ENCODE measurements at places on chromosomes 13 and 19. TPM values are rescaled to one million over a fixed set of nuclear protein-coding genes. Genes with fewer than 3 reads are reported as not detected.

GRCh38 chr19:30074741-30075715 lies 133.0 kb downstream of the URI1 start:
- no peaks in the 10 kb centered on the region for H3K27me3 ChIP-seq
- H3K36me3 ChIP-seq = no peaks in the 10 kb centered on the region
- H3K4me3 ChIP-seq = no peak overlapping the region
- DNase-seq = no peak
- no peaks in the 10 kb centered on the region for H3K4me1 ChIP-seq

DNA sequence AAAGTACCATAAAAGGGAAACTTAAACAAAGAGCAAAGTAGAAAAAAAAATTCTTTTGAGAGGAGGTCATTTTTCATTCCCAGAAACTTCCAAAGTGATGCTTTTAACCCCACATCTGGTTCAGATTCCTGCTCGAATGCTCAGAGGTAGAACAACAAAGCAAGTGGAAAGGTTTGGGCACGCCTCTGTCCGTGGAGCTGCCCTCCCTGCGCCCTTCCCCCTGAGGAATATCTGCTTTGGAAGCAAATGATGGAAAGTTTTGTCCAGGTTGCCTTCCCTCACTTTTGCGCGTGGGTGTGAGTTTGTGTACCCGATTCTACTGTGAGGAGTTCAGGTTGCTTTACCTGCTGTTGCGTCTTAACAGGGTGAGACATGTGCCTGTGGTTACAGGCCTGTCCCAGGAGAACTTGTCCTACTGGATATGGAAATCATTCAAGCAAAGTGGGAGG lies 110.2 kb downstream of the KLF5 start:
- H3K4me3 ChIP-seq = no peak overlapping the region
- peaks cover 62% of the 10 kb centered on the region for H3K4me1 ChIP-seq
- DNase-seq = peak; percentile 21
- no peaks in the 10 kb centered on the region for H3K36me3 ChIP-seq
- peak overlapping the region; percentile 82 for H3K27ac ChIP-seq

RAB3A gene
- 2.2 TPM for total RNA-seq

GRCh38 chr19:15324791-15325519 lies 7.4 kb downstream of the BRD4 start:
- no peak overlapping the region for H3K4me3 ChIP-seq
- peaks cover 94% of the 10 kb centered on the region for H3K4me1 ChIP-seq
- H3K27ac ChIP-seq = peak overlapping the region; percentile 45
- DNase-seq = no peak

DNA sequence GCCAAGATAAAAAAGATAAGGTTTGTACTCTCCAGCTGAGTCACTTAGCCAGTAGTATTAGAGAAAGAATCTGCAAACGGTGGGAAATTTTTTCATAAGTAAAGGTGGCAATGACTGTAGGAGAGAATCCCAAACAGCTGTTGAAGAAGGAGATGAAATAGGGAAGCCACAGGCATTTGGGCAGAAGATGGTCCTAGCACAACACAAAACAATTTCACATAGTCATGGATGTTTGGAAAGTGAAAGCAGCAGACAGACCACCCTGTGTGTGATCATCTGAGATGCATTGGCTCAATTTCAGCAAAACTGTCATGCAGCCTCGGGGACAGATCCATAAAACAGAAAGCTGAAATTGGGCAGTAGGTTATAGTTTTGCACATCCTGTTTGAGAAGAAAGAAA lies 2832.4 kb downstream of the PCDH9 start:
- H3K27me3 ChIP-seq = no peaks in the 10 kb centered on the region
- H3K27ac ChIP-seq = no peak overlapping the region
- DNase-seq = no peak
- no peaks in the 10 kb centered on the region for H3K4me1 ChIP-seq

DNA sequence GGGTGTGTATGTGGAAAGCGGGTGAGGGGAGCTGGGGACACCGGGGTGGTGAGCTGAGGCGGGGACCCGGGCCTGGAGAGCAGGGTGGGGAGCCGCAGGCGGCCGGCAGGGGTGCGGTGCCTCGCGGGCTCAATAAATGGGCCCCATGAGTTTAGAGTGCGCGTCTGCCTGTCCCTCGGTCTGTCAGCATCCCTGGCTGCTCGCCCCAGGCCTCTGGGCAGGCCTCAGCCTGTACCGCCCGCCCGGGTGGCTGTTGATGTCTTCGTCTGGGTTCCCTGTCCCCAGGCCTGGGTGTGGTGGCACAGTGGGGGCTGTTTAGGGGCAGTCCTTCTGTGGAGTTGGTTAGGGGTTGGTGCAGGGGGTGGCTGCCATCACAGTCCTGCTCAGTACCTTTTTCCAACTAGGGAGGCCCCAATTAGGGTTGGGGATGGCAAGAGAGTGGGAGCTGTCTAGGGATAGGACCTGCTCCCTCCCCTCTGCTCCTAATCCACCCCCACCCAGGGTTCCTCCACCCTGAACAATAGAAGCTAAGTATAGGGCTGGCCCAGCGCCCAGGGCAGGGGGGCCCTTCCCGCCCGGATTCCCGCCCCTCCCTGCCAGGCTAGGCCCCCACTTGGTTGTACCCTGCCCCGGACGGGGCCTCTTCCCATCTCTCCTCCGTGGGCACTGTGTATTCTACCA lies 12.2 kb downstream of the CIC start:
- H3K27ac ChIP-seq = peak overlapping the region; percentile 91
- no peaks in the 10 kb centered on the region for H3K36me3 ChIP-seq
- peak; percentile 47 for DNase-seq
- H3K27me3 ChIP-seq = no peaks in the 10 kb centered on the region
- H3K4me1 ChIP-seq = peaks cover 79% of the 10 kb centered on the region

DNA sequence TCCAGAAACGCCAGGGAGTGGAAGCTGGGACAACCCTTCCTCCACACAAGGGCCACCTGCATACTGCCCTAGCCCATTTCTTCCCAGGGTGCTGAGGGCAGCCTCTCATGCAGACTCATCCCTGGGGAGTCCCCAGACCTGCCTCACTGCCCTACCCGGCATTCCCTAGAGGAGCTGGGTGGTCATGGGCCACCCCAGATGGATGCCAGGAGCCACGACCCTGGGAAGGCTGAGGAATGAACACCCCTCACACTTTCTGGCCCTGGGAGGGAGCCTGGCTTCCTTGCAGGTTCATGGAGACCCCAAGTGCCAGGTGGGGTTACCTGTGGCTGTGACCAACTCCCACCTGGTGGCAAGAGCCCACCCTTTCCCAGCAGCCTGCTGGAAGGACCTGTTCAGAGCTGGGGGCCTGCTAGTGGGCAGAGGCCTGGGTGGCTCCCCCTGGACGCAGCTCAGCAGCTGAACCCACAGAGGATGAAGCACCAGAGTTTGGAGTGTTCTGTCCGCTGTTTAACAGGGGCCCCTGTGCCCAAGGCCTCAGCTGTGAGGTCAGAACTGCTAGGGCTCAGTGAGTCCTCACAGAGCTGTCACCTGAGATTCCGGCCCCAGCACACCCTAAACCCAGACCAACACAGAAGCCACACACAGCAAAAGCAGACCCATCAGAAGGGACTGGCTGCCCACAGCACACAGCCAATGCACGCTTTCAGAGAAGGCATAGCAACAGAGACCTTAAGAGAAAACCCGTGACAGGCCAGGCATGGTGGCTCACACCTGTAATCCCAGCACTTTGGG lies 6.6 kb downstream of the ACP4 start:
- DNase-seq = no peak
- no peak overlapping the region for H3K4me3 ChIP-seq
- H3K27ac ChIP-seq = no peak overlapping the region
- H3K4me1 ChIP-seq = no peaks in the 10 kb centered on the region
- H3K27me3 ChIP-seq = peaks cover 7% of the 10 kb centered on the region

DNA sequence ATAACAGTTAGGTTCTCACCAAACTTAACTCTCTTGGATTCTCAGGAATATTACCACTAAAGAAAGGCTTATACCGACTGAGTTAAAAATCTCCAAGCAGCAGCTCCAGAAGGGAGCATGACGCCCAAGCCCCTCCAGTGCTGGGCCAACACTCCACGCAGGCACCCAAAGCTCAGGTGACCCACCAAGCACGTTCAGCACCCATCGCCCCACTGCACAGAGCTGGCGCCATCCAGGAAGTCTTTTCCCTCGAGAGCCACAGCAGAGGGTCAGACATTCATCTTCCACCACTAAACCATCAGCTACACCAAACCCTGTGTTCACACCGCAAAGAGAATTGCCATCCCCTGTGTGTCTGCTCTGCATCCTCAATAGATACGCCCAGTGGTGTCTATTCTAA lies 65.7 kb downstream of the SOX1 start:
- peaks cover 13% of the 10 kb centered on the region for H3K4me1 ChIP-seq
- H3K4me3 ChIP-seq = no peak overlapping the region
- no peaks in the 10 kb centered on the region for H3K36me3 ChIP-seq
- no peak overlapping the region for H3K27ac ChIP-seq

DNA sequence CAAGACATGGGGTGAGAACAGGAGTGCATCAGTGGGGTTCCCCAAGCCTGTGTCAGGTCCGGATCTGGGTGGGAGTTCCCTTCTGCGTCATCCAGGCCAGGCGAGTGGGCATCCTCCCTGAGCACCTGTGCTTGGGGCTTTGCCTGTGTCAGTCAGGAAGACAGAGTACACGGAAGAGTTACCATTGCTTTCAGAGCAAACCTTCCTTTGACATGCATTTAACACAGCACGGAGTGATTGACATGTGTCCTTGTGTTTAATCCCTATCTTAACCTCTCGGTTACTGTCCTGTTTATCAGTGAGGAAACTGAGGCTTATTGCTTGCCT lies 47.6 kb downstream of the CAPN12 start:
- peaks cover 48% of the 10 kb centered on the region for H3K4me1 ChIP-seq
- peak overlapping the region; percentile 87 for H3K27ac ChIP-seq
- no peaks in the 10 kb centered on the region for H3K36me3 ChIP-seq
- no peaks in the 10 kb centered on the region for H3K27me3 ChIP-seq
- no peak for DNase-seq

GRCh38 chr19:51294977-51295375 lies 16.5 kb upstream of the IGLON5 start:
- no peak overlapping the region for H3K27ac ChIP-seq
- peaks cover 6% of the 10 kb centered on the region for H3K27me3 ChIP-seq
- no peaks in the 10 kb centered on the region for H3K36me3 ChIP-seq
- DNase-seq = no peak

- peaks cover 54% of the 10 kb centered on the region for H3K4me1 ChIP-seq
- no peaks in the 10 kb centered on the region for H3K27me3 ChIP-seq
- H3K36me3 ChIP-seq = no peaks in the 10 kb centered on the region
- no peak for DNase-seq
- peak overlapping the region; percentile 20 for H3K27ac ChIP-seq
- no peak overlapping the region for H3K4me3 ChIP-seq
Measured at GRCh38 chr19:13039211-13039789, 44.0 kb downstream of the NFIX start.

DNA sequence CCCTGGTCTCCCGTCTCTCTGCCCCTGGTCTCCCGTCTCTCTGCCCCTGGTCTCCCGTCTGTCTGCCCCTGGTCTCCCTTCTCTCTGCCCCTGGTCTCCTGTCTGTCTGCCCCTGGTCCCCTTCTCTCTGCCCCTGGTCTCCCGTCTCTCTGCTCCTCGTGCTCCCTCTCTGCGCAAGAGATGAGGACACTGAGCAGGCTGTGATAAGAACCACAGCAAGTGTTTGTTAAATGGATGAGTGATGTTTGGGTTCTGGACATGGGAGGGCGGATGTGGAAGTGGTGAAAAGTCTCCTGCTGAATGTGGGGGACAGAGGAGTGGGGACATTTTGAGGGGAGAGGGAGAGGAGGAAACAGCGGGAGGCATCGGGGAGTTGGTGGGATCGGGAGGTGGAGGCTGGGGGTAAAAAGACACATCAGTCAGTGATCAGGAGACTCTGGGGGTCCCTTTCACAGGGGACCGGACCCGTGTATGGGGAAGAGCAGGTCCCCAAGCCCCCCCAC lies 8.0 kb downstream of the NPAS1 start:
- no peak overlapping the region for H3K27ac ChIP-seq
- H3K4me3 ChIP-seq = no peak overlapping the region
- H3K36me3 ChIP-seq = no peaks in the 10 kb centered on the region

DNA sequence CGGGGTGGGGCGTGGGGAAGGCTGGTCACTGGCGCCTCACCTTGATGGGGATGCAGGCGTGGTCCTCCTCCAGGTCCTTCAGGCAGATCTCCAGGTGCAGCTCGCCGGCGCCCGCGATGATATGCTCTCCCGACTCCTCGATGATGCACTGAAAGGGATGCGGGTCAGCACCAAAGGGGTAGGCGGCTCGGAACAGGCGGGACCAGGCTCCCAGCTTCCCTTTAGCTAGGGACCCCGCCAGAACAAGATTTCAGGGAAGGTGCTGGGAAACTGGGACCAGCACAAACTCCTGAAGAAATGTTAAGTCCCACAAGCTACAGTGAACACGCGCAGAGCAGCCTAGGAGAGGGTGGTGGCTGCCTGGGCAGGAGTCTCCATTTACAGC lies 6.0 kb downstream of the EEF2 start:
- H3K4me3 ChIP-seq = no peak overlapping the region
- H3K36me3 ChIP-seq = no peaks in the 10 kb centered on the region
- no peak overlapping the region for H3K27ac ChIP-seq
- H3K27me3 ChIP-seq = no peaks in the 10 kb centered on the region
- H3K4me1 ChIP-seq = peaks cover 8% of the 10 kb centered on the region
- no peak for DNase-seq

GRCh38 chr13:110471833-110472162 lies 89.7 kb downstream of the RAB20 start:
- peak overlapping the region; percentile 28 for H3K27ac ChIP-seq
- peak; percentile 60 for DNase-seq
- H3K4me3 ChIP-seq = no peak overlapping the region
- H3K4me1 ChIP-seq = no peaks in the 10 kb centered on the region
- H3K27me3 ChIP-seq = no peaks in the 10 kb centered on the region

GRCh38 chr13:69324090-69324886 lies 783.3 kb upstream of the ATXN8OS start:
- no peaks in the 10 kb centered on the region for H3K4me1 ChIP-seq
- no peaks in the 10 kb centered on the region for H3K27me3 ChIP-seq
- DNase-seq = no peak
- H3K4me3 ChIP-seq = no peak overlapping the region
- no peaks in the 10 kb centered on the region for H3K36me3 ChIP-seq
- H3K27ac ChIP-seq = no peak overlapping the region

TSSK6 gene
- 10.5 TPM for total RNA-seq
